RKO (cell line): ENCODE measurements at places on chromosomes 2 and 18.

DNA sequence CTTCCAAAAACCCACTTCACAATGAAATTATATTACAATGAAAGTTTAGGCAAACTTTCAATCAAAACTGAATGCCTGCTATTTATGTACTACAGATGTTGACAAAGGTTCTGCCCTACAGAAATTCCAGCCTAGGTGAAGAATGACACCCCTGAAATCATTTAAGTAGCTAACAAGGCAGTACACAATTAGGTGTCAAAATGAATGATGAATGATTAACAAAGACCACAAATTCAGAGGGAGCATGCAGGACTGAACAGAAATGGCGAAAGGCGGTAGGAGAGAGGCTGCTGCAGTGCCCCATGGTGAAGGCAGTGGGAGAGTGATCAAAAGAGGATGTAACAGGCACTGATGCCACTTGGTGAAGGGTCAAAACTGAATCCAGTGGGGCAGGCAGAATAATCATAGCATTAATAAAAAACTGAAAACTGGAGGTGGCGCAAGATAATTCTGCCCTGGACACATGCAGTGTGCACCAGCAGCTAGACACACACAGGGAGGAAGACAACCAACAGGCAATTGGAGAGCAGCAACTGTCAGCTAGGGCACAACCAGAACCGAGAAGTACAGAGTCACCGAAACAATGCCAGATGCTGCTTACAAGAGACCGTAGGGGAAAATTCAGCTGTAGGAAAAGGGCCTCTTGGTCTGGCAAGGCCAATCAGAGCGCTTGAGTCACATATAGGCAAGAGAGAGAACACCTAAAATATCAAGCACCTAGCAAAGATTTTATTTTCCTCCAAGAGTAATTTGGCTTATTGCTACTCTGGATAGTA, 4.5 kb downstream of the TMEM131 start:
- no peak for DNase-seq

DNA sequence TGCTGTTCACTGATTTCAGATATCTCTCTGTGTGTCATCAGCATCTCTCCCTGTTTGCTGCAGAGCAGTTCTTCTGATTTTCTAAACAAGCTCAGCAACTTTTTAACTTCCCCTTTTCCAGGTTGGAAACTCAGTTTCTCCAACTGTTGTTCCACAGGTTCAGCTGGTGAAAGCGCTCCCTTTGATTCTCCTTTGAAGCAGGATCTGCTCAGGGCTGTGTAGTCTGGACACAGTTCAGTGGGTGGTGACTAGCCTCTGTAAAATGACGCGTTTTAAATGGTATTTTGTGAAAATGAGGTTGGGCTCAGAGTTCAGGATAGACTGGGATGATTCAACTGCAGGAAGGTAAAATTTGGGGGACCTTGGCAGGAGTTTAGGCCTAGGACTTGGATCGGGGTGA, 106.3 kb downstream of the TRIM43 start:
- DNase-seq, result no peak

- no peak for DNase-seq
These were observed 14.6 kb upstream of the NT5DC4 start for GRCh38 chr2:112706170-112706664.

- DNase-seq, result no peak
These were observed 197.4 kb downstream of the MGAT5 start for GRCh38 chr2:134451347-134451630.

- DNase-seq, result no peak
These were observed 85.9 kb upstream of the RTN4 start for GRCh38 chr2:55136138-55136541.
